Activated naive CD8-positive, alpha-beta T cell treated with anti-CD3 and anti-CD28 coated beads, Interleukin-2, amount 50 U/mL, for 16 hours (primary cell): ENCODE measurements at places on chromosomes 5 and 9.

- no peak for DNase-seq
These were observed 28.3 kb upstream of the GFPT2 start for GRCh38 chr5:180381428-180381827.

GRCh38 chr5:53069626-53070025 lies 39.9 kb downstream of the MOCS2 start:
- DNase-seq, result peak; percentile 1

GRCh38 chr9:137391411-137391754 lies 31.6 kb downstream of the EXD3 start:
- no peak for DNase-seq

DNA sequence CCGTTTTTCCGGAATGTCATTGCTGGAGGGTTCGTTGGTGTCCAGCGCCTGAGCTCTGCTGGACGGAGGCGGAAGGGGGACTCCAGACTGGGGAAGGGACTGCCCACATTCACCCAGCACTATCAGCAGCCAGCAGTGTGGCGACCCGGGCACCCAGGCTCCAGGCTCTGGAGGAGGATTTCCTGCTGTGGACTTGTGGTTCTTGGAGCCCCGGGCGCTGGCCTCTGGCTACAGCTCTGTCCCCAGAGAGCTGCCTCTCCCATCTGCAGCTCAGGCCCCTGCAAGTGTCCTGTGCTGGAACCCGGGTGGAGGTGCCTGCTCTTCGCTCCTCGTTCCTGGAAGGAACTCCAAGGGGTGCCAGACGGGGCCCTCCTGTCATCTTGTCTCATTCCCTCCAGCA lies 152.6 kb downstream of the RGS3 start:
- DNase-seq, result no peak

GRCh38 chr5:100406640-100407039 lies 128.5 kb upstream of the FAM174A start:
- DNase-seq, result no peak

DNA sequence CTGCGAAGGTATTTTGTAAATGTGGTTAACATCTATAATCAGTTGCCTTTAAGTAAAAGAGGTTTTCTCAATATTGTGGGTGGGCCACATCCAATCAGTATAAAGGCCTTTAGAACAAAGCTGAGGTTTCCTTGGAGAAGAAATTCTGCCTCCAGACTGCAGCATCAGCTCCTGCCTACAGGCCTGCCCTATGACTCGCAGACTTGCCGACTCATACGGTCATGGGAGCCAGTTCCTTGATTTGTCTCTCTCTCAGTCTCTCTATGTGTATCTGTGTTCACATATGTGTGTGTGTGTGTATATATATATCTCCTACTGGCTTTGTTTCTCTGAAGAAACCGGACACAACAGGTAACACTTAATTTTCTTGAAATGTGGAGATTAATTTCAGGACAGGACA lies 45.3 kb downstream of the SLC36A1 start:
- DNase-seq, result no peak

DNA sequence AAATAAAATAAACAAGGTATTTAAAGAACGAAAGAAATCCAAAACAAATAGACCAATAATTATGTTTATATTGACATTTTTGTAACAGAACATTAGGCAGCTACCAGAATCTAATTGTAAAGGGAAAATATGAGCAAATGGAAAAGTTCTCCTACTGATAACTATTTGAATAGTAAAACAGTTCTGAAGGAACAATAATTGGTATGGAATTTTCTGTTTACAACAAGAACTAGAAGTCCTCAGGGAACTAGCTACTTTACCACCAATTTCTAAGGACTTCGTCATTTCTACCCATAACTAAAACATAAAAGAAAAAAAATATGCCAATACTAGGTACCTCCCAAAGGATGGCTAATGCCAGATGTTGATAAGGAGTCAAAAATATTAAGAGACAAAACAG lies 58.5 kb downstream of the AP3B1 start:
- no peak for DNase-seq

GRCh38 chr5:73733219-73733618 lies 107.2 kb downstream of the ARHGEF28 start:
- no peak for DNase-seq

- DNase-seq, result no peak
These were observed 23.4 kb downstream of the PROP1 start for GRCh38 chr5:177972613-177973012.

- DNase-seq, result no peak
These were observed 22.5 kb downstream of the RANBP3L start for GRCh38 chr5:36279054-36279698.

GRCh38 chr5:61474746-61475145 lies 142.7 kb downstream of the ZSWIM6 start:
- no peak for DNase-seq

DNA sequence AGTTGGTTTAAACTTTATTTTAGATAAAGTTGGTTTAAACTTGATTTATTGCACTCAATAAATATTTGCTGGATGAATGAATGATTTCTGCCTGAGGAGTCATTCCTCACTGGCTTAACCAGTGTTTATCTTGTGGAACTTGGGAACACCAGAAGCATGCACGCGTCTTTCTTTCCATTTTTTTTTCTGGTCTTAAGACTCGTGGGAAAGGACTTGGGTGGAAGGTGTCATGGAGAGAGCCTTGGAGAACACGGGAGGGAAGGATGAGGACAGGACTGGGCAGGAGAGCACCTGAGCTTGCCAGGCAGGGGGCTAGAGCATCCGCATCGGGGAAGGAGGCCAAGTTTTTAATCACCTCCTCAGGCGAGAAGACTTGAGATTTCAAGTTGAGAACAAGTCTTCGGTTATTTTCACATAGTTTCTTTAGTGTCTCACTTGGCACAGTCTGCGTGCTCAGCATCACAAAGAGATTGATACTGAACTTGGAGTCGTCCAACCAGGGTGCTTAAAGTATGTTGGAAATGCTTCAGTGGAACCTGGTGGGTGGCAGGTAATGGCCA lies 144.2 kb downstream of the PDZD2 start:
- DNase-seq, result no peak

DNA sequence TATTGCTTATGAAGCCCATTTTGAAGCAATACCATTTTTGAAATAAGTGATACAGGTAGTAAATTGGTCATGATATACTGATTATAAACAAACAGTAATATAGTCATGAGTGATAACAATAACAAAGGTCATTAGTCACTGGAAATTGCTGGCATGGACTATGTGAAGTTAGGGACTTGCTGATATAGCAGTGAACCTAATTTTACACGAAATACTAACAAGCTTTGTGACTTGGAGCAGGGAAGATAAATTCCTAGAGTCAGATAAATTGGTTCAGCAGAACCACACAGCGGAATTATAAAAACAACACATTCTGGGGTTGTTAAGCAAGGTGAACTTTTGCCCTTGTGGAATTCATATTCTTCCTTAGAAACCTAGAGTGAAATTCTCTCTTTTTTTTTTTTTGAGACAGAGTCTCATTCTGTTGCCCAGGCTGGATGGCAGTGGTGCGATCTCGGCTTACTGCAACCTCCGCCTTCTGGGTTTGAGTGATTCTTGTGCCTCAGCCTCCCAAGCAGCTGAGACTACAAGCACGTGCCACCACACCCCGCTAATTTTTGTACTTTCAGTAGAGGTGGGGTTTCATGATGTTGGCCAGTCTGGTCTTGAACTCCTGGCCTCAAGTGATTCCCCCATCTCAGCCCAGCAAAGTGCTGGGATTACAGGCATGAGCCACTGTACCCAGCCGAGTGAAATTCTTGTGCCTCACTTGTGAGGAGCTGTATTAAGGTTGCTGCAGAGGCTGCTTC lies 6.0 kb downstream of the UGCG start:
- DNase-seq, result no peak

DNA sequence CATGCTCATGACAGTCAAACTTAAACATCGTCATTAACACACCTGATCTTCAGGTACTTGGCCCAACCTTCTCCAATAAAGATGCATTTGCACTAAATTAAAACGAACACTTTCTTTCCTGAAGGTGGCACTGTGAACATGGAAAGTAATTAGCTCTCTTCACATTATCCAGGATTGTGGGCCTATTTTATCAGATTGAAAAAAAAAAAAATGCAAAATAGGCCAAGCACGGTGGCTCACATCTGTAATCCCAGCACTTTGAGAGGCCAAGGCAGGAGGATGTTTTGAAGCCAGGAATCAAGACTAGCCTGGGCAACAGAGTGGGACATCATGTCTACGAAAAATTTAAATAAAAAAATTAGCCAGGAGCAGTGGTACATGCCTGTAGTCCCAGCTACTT lies 14.4 kb upstream of the CDC20B start:
- no peak for DNase-seq

DNA sequence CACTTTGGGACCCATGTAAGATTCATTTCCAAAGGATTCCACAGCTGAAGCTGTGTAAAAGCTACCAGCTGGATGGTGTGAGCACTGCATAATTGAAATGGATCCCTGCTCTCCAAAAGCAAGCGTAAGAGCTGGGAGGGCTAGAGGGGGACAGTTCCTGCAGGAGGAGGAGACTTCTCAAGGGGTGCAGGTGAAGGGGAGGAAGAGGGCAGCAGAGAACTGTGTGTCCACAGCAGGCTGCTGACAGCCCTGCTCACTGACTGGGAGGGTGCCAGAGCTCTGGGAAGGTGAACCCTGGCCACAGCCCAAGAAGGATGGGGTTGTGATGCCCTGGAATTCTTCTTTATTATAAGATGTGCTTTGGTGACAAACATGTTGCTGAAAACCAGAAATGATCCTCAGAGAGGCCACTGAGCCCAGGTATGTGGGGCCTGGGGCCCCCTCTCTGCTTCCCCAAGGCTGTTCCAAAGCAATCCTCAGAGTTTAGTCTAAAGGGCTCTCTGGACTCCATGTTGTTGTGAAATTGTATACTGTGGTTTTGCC lies 112.8 kb upstream of the SLC25A48 start:
- DNase-seq, result no peak

DNA sequence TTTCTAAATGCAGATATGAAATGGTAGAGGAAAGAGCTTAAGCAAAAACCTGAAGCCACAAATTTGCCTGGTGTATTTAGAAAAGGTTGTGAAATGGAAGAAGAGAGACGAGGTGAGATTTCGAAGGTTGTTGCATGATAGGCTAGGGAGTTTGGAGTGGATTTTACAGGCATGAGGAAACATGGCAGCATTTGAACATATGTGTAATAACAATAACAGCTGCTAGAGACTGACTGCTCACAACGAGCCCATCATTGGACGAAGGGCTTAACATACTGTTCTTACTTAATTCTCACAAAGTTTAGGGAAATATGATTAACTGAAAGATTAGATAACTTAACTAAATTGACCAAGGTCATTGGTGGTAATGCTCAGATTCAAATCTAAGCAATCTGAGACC lies 108.1 kb downstream of the JAKMIP2 start:
- DNase-seq, result no peak

- DNase-seq, result no peak
These were observed 14.3 kb downstream of the RASGEF1C start for GRCh38 chr5:180194410-180195345.

- no peak for DNase-seq
These were observed 59.6 kb upstream of the ADAMTS19 start for GRCh38 chr5:129400395-129400983.

- no peak for DNase-seq
These were observed 132.1 kb upstream of the MARCHF11 start for GRCh38 chr5:16311666-16312065.

GRCh38 chr5:134132372-134133187 lies 18.1 kb downstream of the TCF7 start:
- DNase-seq, result no peak

- no peak for DNase-seq
These were observed 36.3 kb downstream of the GDA start for GRCh38 chr9:72185561-72185960.

GRCh38 chr5:122699201-122699600 lies 75.7 kb upstream of the SNX2 start:
- DNase-seq, result no peak
